H4 (cell line): ENCODE measurements at places on chromosomes 5 and 9. TPM values are rescaled to one million over a fixed set of nuclear protein-coding genes. Genes with fewer than 3 reads are reported as not detected.

Gene LCN15
- not detected in 2 replicates for total RNA-seq

Gene ATP6V0E1
- 304 and 321 TPM in 2 replicates for total RNA-seq

Gene GPR150
- not detected in 2 replicates for total RNA-seq

Gene GZMA
- total RNA-seq, result not detected in 2 replicates
